ENCODE measurements at places on chromosomes 7 and 10.

- no peak for DNase-seq
These were observed 84.4 kb upstream of the SHH start for GRCh38 chr7:155896531-155897263.

- no peak for DNase-seq
These were observed 6.9 kb upstream of the KAZALD1 start for GRCh38 chr10:101054876-101055275.

- no peak for DNase-seq
These were observed 804 bp downstream of the UNC5B start for GRCh38 chr10:71213127-71213621.

DNA sequence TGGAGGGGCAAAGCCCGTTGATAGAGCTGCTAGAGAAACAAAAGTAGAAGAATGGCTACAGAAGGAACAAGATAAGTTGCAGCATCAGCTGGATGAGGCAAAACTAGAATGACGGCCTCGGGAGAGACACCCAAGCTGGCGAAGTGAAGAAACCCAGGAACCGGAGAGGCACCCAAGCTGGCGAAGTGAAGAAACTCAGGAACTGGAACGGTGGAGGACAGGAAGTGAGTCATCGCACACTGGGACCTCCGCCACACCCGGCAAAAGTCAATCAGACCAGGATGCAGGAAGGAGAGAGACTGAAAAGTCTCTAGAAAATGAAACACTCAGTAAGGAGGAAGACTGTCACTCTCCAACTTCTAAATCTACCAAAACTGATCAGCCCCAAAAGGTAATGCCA lies 133.0 kb upstream of the NEBL start:
- no peak for DNase-seq
